ENCODE measurements at places on chromosomes 6 and 20.
A peak's percentile ranks its signal among the peaks of the same experiment; 100 is the strongest.

DNA sequence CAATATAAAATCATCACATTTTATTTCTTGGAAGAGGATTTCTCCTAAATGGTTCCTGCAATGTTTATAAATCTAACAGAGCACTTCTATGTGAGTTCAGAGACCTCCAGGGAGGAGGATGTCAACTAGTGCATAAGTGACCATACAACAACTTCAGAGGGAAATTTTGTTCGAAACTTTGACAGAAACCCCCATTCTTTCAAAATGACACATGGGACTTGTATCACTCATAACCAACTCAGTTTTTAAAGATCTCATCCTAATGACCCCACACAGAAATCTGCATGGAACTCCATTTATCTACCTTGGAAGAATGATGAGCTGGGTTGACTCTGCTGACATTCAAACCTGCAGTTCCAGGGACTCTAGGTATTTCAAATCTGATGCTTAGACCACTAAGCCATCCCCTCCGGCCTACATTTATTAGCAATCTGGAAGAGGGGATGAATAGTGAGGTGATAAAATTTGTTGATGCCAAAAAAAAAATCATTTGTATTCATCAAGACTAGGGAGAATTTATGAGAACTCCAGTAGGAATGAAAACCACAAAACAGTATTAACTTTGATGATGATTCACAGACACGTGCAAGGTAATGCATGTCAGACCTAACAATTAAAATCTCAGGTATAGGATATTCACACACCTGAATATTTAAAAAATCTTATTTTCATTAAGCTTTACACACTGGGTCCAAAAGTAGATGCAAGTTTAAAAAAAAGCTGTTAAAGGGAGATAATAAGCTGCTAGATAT is 153.0 kb downstream of the REV3L start:
- no peaks in the 10 kb centered on the region for H3K27me3 ChIP-seq
- H3K36me3 ChIP-seq = peaks cover 29% of the 10 kb centered on the region

- no peak overlapping the region for H3K27ac ChIP-seq
- H3K27me3 ChIP-seq = no peaks in the 10 kb centered on the region
- DNase-seq = no peak
- H3K4me3 ChIP-seq = no peak overlapping the region
- H3K4me1 ChIP-seq = no peaks in the 10 kb centered on the region
Observed at GRCh38 chr6:94349227-94349626, 929.9 kb upstream of the EPHA7 start.

GRCh38 chr6:121549736-121550135 is 114.3 kb downstream of the GJA1 start:
- no peak for DNase-seq
- H3K4me3 ChIP-seq = no peak overlapping the region
- H3K27me3 ChIP-seq = no peaks in the 10 kb centered on the region
- H3K36me3 ChIP-seq = no peaks in the 10 kb centered on the region
- H3K4me1 ChIP-seq = no peaks in the 10 kb centered on the region
- no peak overlapping the region for H3K27ac ChIP-seq

- H3K27ac ChIP-seq = no peak overlapping the region
- no peak for DNase-seq
- no peaks in the 10 kb centered on the region for H3K4me1 ChIP-seq
- no peaks in the 10 kb centered on the region for H3K27me3 ChIP-seq
- H3K36me3 ChIP-seq = no peaks in the 10 kb centered on the region
Observed at GRCh38 chr20:6533761-6534479, 233.6 kb upstream of the BMP2 start.

DNA sequence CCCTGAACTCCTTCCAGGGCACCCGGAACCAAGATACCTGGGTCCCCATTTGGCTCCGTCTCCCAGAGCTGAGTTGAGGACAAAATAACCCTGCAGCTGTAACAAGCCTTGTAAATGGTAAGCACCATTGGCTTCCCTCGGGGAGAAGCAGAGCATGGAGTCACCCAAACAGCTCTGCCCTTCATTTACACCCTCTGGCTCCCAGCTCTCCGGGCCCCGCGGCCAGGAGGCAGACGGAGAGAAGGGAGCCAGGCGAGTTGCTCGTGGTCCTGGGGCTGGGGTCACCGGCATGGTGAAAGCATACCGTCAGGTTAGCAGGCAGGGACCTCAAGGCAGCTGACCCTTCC is 2.1 kb downstream of the TFEB start:
- peaks cover 40% of the 10 kb centered on the region for H3K4me1 ChIP-seq
- DNase-seq = no peak
- peak overlapping the region; percentile 81 for H3K4me3 ChIP-seq
- H3K27ac ChIP-seq = peak overlapping the region; percentile 84
